Upper lobe of left lung (tissue), 6 donors: ENCODE measurements at places on chromosomes 11 and 22. TPM values are rescaled to one million over a fixed set of nuclear protein-coding genes. Genes with fewer than 3 reads are reported as not detected.
A peak's percentile ranks its signal among the peaks of the same experiment; 100 is the strongest.

DNA sequence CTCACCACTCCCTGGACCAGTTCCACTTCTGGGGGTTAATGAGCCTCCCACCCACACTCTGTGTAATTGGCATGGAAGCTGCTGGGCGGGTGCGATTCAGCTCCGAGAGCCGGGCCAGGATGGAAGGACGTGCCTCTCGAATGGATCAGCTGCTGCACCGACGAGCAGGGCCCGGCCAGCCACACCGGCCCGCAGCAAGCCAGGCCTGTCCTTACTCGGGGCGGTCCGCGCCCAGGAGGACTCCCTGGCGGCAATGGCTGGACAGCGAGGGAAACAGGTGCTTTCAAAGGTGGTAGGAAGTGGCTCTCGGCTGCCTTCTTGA is 4.3 kb upstream of the SHISAL1 start:
- no peaks in the 10 kb centered on the region for H3K27me3 ChIP-seq
- H3K4me3 ChIP-seq: no peak overlapping the region
- no peak overlapping the region for H3K27ac ChIP-seq
- H3K4me1 ChIP-seq: no peaks in the 10 kb centered on the region

NXPE4 gene
- total RNA-seq: not detected

DNA sequence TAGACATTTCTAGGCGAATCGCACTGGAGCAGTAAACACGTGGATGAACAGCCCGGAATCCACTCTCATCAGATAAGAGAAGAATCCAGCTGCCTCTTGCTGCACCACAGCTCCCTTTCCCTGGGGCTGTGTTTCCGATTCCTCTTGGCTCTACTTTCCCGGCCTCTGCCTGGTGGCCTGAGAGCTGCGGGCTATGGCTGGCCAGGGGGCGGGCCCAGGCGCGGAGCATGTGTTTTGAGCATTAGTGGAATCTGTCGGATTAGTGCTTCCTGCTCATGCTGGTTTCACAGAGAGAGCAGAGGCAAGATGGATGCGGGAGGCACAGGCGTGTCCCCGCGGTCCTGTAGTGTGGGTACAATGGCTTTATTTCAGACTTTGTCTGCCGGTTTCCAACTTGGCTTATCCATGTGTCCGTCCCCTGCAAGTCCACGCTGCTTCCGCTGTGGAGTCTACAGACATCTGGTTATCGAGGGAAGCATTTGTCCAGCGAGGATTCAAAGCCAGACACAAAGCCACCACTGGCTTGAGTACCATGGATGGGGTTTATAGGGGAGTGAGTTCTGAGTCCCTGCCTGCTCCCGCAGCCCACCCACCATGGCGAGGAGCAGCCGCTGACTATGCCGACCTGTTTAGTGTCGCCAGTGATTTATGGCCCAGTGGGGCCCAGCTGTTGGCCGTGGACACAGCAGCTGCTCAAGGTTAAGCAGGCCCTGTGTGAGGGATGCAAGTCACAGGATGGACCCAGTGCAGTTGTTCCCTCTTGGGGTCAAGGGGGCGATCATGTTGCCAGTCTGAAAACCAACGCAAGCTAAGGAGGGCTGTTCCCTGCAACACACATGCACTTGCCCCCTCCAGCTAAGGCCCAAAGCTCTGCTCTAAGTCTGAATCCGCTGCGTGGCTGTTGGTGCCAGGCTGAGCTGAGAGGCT is 43.3 kb upstream of the EP300 start:
- H3K4me1 ChIP-seq: peaks cover 6% of the 10 kb centered on the region
- H3K4me3 ChIP-seq: peak overlapping the region; percentile 3
- H3K27me3 ChIP-seq: no peaks in the 10 kb centered on the region
- peak overlapping the region; percentile 55 for H3K27ac ChIP-seq
- H3K36me3 ChIP-seq: no peaks in the 10 kb centered on the region

UBQLNL gene
- total RNA-seq: 1.9 TPM

DNA sequence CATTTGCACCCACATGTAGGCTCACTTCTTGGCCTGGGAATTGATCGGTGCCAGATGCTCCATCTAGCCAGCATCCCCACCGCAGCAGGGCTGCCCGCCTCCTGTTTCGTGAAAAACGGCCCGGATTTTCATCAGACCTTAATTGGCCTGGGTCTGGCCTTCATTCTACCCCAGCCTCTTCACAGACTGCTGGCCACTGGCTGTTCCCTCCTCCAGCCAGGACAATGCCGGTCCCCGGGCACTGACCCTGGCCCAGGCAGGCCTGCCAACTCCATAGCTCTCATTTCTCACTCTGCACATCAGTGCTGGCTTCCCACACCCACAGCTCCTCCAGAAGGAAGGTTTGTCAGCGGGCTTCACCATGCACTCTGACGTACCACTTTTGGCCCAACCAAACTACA is 27.9 kb downstream of the TIMP3 start:
- peaks cover 80% of the 10 kb centered on the region for H3K4me1 ChIP-seq
- no peak overlapping the region for H3K4me3 ChIP-seq
- H3K27me3 ChIP-seq: no peaks in the 10 kb centered on the region

DNA sequence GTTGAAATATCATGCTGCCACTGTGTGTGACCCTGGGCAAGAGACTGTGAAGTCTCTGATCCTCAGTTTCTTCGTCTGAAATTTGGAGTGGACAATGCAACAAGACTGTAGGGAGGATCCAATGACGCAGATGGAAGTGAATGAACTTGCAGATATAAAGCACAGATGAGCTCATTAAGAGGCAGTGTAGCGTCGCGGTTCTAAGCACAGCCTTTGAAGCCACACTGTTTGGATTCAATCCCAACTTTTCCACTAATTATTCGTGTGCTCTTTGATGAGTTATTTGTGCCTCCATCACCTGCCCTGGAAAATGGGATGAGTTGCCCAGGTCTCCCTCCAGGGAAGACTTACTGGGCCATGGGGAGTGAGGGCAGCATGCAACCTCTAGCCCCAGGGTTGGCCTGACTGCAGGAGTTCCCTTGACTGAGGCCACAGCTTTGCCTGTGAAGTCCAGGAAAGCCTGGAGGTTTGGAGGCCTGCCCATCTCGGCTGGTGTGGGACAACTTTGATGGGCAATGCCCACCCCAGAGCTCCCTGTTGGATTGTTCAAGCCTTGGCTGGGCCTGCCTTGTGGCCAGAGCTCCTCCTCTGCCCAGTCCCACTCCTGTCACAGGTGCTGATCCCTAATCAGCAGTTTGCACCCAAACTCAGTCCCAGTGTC is 266.0 kb upstream of the B3GAT1 start:
- H3K4me3 ChIP-seq: no peak overlapping the region
- no peaks in the 10 kb centered on the region for H3K27me3 ChIP-seq
- no peak for DNase-seq
- H3K36me3 ChIP-seq: no peaks in the 10 kb centered on the region
